ENCODE measurements at places on chromosomes 5 and 9.

DNA sequence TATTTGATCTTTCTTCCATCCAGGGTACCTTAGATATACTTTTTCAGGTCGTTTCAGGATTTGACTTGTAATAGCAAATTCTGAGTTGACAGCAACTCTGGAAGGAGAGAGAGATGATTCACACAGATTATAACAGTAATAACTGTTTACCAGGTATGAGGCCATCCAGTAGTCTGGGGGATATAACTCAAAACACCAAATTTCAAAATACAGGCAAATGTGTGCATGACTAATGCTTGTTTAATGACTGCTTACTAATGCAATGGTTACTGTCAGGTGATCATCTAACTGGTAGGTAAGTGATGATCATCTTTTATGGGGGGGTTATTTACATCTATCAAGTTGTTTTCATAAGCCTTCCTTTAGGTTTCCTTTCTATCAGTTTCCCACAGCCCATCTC is 412.3 kb downstream of the MAT2B start:
- no peak for DNase-seq

- DNase-seq, result no peak
These were observed 14.4 kb upstream of the ZDHHC11 start for GRCh38 chr5:865168-865521.

- DNase-seq, result no peak
These were observed 781 bp downstream of the NRG2 start for GRCh38 chr5:140042393-140042642.

DNA sequence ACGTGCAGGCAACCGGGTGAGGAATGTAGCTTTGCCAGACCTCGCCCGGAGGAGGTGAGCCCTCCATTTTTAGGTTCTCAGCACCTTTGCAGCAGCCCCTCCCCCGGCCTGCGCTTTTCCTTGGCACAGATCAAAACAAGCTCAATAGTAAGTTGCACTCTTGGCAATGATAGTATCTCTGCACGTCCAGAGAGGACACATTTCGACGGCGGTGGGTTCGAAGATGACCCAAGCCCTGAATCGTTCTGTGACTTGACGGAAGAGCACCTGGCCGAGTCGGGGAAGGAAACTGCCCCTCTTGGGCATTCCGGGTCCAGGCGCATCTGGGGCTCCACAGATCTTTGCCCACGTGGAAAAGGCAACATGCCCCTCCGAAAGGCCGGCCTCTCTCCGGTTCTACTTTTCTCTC is 904 bp downstream of the GDNF start:
- no peak for DNase-seq

GRCh38 chr5:132677682-132678400 is 4.1 kb downstream of the IL4 start:
- DNase-seq, result no peak

DNA sequence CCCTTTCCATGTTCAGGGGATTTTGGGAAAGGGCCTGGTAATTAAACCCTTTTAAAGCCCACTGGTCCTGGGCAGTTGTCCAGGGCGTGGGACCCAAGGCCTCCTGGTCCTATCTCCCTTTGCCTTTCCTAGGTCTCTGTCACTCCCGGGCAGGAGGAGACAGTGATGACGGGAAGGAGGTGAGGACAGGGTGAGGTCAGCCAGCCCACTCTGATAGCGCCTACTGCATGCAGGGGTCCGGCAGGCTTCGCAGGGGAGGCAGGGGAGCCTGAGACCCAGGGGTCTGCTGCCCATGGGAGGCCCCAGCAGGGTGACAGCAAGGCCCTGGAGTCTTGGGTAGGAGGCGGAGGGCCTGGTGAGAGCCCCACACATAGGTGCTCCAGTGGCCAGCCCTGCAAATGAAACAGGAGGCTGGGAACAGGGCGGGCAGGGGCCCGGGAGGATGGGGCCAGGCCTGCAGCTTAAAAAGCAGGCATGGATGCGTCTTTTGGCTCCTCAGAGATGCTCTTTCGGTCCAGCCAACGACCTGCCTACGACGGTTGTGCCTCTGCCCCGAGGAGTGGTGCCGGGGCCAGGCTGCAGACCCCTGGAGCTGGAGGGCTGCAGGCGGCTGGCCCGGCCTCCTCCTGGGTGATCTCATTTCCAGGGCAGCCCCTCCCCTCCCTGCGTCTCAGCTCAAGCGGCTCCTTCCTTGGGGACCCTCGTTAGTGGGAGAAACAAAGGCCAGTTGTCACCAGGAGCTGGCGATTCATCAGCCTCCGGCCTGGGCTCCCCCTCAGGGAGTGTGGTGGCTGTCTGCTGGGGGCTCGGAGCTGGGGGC is 6.7 kb upstream of the RXRA start:
- DNase-seq, result no peak

DNA sequence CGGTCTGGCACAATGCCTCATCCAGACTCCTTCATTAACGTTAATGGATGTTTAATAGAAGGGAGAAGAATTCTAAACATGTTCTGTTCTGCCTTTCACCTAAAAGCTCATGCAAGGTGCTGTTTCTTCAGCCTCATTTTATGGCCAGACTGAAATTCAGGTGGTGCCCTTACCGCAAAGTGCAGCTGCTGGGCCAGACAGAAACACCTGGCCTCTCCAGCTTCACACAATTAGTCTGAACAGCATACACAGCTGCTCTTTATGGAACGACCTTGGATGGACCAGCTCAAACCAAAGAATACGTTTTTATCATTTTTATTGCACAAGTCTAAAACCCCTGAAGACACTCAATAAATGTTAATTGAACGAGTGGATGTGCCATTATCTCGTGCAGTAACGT is 4.6 kb downstream of the SNCAIP start:
- no peak for DNase-seq
